ENCODE measurements at places on chromosomes 5 and 9.
A peak's percentile ranks its signal among the peaks of the same experiment; 100 is the strongest.

GRCh38 chr9:90147426-90147825, 495.2 kb downstream of the DIRAS2 start:
- no peak for DNase-seq

DNA sequence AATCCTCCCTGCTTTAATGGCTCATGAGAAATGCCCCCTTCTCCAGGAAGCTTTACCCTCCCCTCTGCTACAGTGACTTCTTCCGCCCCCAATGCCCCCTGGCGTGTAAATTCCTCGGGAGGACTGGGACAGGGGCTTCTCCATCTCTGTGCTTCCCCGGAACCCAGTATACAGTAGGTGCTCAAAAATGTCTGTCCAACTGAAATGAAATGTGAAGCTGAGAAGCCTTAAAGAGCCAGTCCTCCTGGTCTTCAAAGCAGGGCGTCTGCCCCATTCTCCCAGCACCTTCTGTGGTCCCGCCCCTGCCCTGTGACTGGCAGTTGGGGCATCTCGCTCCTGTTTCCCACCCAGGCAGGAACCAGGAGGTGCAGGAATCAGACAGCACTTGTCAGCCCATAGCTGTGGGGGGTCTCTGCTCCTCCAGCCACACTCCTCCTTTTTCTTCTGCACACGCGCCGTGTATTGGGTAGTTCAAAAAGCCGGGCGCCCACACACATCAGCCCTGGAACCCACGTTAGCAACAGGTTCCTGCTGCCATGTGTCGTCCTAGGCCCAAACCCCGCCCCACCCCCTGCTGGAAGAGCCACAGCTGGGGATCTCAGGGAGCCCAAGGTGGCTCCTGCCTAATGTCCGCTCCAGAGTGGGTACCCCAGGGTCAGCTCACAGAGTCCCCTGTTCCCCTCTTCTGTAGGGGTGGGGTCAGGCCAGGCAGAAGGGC, 16.0 kb downstream of the FIBCD1 start:
- DNase-seq, result no peak

DNA sequence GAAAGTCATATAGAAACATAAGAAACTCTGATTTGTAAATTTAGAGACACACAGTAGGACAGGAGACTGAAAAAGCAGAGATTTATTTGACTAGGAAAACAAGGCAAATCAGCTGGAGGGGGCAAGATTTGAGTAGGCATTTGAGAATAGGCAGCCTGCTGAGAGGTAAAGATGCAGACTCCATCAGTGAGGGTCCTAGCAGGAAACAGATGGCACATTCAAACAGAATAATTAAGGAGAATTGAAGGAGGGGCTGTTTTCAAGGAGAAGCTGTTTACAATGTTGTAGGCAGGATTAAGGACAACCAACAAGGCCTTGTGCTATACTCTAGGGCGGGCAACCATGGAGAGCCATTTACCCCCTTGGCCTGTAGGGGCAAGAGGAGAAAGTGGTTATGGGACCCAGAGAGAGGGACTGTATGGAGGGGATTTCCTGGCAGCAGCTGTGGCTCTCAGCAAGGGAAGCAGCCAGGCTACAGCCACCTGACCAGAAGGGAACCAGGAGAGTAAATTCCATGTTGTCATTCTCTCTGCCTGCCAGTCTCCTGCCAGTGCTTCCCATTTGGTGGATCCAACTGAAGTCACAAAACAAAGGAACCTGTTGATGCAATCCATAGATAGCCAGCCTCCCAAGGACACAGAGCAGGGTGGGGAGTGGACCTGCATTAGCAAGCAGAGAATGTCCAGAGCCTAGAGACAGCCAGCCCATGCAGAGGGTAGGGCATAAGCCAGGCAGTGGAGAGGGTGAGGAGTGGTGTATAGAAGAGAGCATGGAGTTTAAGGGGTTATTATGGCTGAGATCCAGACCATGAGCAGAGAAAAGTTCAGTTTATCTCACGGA, 38.2 kb downstream of the PAPPA start:
- peak; percentile 40 for DNase-seq

GRCh38 chr5:150778088-150778516, 455 bp upstream of the SMIM3 start:
- DNase-seq, result no peak

DNA sequence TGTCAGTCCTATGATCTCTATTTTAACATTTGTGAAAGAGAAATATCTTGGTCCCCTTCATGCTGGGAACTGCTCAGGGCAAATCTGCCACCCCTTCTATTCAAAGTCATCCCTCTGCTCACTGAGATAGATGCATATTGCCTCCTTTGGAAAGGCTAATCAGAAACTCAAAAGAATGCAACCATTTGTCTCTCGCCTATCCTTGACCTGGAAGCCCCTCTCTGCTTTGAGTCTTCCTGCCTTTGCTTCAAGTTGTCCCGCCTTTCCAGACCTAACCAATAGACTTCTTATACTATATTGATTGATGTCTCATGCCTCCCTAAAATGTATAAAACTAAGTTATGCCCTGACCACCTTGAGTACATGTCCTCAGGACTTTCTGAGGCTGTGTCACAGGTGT, 97.0 kb downstream of the PSAT1 start:
- DNase-seq, result no peak

- no peak for DNase-seq
These were observed 387.4 kb downstream of the FGF10 start for GRCh38 chr5:44001675-44002380.

DNA sequence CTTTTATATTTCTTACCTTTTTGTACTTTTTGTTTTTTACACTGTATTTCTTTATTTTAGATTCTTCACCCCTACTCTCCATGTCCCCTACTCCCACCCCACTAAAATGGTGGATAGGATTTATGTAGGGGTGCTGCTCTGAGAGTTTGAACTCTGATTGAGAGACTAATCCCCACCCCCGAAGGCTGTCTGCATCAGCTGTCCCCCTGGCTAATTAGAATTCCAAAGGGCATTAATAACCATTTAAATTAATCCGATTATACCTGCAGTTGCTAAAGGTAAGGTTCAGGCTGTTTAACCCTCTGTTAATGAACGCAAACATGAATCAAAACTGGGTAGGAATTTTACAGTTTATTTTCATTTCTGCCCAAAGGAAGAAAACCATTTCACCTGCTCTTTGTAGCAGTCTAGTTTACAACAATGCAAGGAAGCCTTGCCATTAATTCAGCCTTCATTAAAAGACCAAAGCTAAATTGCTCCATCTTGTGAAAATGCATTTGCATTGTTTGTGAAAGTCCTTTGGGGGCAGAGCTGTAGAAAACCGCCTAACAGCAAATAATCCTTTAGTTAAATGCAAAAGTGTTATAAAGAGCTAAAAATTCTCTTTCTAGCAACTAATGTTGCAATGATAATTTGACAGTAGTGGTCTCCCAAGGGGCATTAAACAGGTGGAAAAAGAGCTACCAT, 71.2 kb downstream of the ZCCHC7 start:
- no peak for DNase-seq
